ENCODE measurements at places on chromosomes 12 and 14. TPM values are rescaled to one million over a fixed set of nuclear protein-coding genes. Genes with fewer than 3 reads are reported as not detected.
A peak's percentile ranks its signal among the peaks of the same experiment; 100 is the strongest.

GRCh38 chr12:1827826-1828805 lies 7.8 kb downstream of the LRTM2 start:
- no peaks in the 10 kb centered on the region for H3K36me3 ChIP-seq
- H3K4me3 ChIP-seq = no peak overlapping the region
- no peaks in the 10 kb centered on the region for H3K4me1 ChIP-seq
- H3K27me3 ChIP-seq = peaks cover 21% of the 10 kb centered on the region
- H3K27ac ChIP-seq = no peak overlapping the region
- DNase-seq = no peak

DNA sequence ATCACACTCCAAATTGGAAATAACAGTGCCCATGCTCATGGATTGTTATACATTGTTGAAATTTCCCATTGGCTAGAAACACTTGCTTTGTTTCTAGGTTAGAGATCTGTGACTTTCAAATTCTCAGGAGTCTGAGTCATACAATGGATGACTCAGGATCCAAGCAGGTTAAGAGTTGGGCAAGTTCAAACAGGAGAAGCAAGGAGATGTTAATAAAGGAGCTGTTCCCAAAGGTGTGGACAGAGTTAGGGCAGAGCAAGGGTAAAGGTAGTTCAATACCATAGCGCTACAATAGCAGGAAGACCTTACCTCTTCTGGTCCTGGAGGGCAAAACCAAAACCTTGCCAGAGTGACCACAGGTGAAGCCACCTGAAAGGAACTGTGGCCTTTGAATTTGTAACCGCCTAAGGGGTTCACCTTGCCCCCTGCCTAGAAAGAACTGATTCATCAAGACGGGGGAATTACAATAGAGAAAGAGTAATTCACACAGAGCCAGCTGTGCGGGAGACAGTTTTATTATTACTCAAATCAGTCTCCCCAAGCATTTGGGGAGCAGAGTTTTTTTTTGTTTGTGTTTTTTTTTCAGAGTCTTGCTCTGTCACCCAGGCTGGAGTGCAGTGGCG lies 4.2 kb upstream of the AMN1 start:
- H3K27ac ChIP-seq = peak overlapping the region; percentile 74
- no peaks in the 10 kb centered on the region for H3K27me3 ChIP-seq
- H3K4me1 ChIP-seq = peaks cover 58% of the 10 kb centered on the region
- peak; percentile 75 for DNase-seq
- no peak overlapping the region for H3K4me3 ChIP-seq
- H3K36me3 ChIP-seq = peaks cover 18% of the 10 kb centered on the region

- H3K36me3 ChIP-seq = no peaks in the 10 kb centered on the region
- H3K4me3 ChIP-seq = peak overlapping the region; percentile 23
- no peak overlapping the region for H3K27ac ChIP-seq
- DNase-seq = no peak
- peaks cover 35% of the 10 kb centered on the region for H3K4me1 ChIP-seq
- peaks cover 18% of the 10 kb centered on the region for H3K27me3 ChIP-seq
These were observed 6.3 kb upstream of the CTDSP2 start for GRCh38 chr12:57852620-57853500.

- H3K27me3 ChIP-seq = no peaks in the 10 kb centered on the region
- no peak overlapping the region for H3K27ac ChIP-seq
- H3K36me3 ChIP-seq = no peaks in the 10 kb centered on the region
- H3K4me3 ChIP-seq = no peak overlapping the region
- no peaks in the 10 kb centered on the region for H3K4me1 ChIP-seq
These were observed 77.6 kb downstream of the CNTN1 start for GRCh38 chr12:40769846-40770245.

GRCh38 chr12:61220337-61220736 lies 1039.9 kb upstream of the USP15 start:
- DNase-seq = no peak
- no peaks in the 10 kb centered on the region for H3K4me1 ChIP-seq
- no peaks in the 10 kb centered on the region for H3K36me3 ChIP-seq
- no peaks in the 10 kb centered on the region for H3K27me3 ChIP-seq

DNA sequence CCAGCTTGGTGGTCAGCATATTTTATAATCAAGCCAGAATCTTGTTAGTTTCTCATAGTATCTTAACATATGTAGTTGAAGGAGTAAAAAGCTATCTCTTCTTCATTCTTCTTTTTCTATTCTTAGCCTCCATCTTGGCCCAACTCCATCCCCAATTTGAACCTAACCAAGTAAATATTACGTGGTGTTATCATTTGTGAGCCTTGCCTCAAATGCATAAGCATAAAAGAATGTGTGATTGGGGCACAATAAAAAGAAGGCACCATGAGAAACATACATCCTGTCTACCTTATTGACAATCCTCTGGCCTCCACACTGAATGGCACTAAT lies 181.4 kb upstream of the BMP4 start:
- H3K4me1 ChIP-seq = no peaks in the 10 kb centered on the region
- H3K36me3 ChIP-seq = no peaks in the 10 kb centered on the region
- H3K4me3 ChIP-seq = no peak overlapping the region
- no peak for DNase-seq
- H3K27ac ChIP-seq = no peak overlapping the region
- no peaks in the 10 kb centered on the region for H3K27me3 ChIP-seq

- H3K4me1 ChIP-seq = peaks cover 72% of the 10 kb centered on the region
- peak overlapping the region; percentile 6 for H3K4me3 ChIP-seq
- H3K36me3 ChIP-seq = peaks cover 21% of the 10 kb centered on the region
- DNase-seq = no peak
These were observed 54.2 kb downstream of the ITPK1 start for GRCh38 chr14:93061380-93062012.

DNA sequence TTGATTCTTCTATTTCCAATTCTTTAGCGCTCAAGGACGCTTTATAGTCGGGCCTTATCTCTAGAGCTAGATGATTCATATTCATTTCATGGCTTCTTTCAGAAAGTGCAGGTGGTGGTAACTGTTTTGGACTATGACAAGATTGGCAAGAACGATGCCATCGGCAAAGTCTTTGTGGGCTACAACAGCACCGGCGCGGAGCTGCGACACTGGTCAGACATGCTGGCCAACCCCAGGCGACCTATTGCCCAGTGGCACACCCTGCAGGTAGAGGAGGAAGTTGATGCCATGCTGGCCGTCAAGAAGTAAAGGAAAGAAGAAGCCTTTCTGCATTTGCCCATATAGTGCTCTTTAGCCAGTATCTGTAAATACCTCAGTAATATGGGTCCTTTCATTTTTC lies 241.9 kb downstream of the PAWR start:
- no peak overlapping the region for H3K27ac ChIP-seq
- H3K27me3 ChIP-seq = no peaks in the 10 kb centered on the region
- no peak for DNase-seq
- H3K4me3 ChIP-seq = no peak overlapping the region
- no peaks in the 10 kb centered on the region for H3K36me3 ChIP-seq

GRCh38 chr14:101960225-101960624 lies 4.1 kb upstream of the DYNC1H1 start:
- H3K4me1 ChIP-seq = peaks cover 11% of the 10 kb centered on the region
- H3K27ac ChIP-seq = no peak overlapping the region
- peak; percentile 67 for DNase-seq
- no peaks in the 10 kb centered on the region for H3K36me3 ChIP-seq
- H3K27me3 ChIP-seq = no peaks in the 10 kb centered on the region
- no peak overlapping the region for H3K4me3 ChIP-seq

Gene HPD
- not detected for total RNA-seq

Gene MGST1
- total RNA-seq = not detected

Gene CFAP251
- total RNA-seq = 2.0 TPM

Gene TEX22
- 1.2 TPM for total RNA-seq

Gene PTPN6
- total RNA-seq = 489 TPM

Gene GSG1
- not detected for total RNA-seq

Measured in activated CD8-positive, alpha-beta T cell treated with anti-CD3 and anti-CD28 coated beads for 36 hours (primary cell).